ENCODE measurements at places on chromosomes 11 and 22.

GRCh38 chr11:125348141-125348651, 147.9 kb downstream of the FEZ1 start:
- no peak for DNase-seq

DNA sequence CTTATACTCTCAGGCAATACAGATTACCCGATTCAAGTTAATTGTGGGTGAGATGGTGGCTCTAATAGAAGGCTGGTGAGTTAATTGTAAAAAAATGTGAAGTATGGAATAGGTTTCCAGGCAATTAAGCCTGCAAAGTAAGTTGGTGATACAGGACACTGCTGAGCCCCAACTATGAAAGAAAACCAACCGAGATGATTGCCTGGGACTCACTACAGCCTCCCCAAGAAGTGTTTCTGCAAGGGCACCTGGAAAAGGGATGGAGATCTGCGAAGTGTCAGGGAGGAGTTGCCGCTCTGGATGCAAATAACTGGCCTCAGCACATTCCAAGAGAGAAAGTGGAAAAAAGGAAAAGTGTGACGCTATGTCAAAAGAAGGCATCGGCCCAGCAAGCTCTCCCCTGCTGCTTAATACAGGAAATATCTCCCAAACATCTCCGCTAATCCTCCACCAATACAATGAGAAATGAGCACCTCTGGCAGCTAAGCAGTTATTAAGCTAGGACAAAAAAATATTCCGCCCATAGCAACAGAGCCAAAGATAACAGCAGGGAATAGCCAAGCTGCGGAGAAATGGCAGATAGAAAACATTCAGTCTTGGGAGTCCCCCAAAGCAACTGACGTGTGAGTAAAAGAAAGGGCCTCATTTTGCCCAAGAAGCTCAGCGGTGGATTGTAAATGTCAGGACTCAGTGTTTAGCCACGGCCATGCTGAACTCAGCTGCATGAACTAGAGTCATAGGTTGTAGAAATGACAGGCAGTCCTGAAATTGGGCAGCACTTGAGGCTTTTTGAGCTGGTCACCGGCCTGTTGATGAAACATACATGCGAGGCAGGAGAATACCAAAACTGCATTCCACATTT, 133.7 kb downstream of the SNX19 start:
- DNase-seq = no peak

DNA sequence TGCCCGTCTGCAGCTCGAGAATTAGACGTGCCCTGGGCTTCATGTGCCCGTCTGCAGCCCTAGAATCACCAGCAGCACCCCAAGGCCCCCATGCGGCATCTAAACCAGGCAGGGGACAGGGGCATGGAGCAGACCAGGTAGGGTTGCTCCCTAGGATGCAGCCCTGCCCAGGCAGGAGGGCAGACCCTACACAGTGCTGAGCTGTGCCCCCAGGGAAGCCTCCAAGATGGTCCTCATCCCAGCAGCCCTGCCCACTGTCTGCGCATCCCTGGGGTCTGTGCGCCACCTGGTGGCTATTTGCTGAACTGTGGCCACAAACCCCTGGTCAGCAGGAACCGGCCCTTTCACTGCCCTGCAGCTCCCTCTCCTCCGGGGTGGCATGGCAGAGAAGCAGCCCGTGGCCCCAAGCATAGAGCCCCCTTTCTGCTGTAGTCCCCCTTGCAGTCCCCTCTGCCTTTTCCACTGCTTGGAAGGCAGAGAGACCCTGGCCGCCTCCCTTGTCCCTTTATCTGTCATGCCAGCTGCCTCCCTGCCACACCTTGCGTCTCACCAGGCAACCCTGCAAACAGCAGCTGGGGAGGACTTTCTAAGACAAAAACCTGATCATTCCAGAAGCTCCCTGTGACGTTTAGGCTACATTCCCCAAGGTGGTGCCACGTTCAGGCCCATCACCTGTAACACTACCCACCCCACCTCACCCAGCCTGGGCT, 86.6 kb downstream of the KCNQ1 start:
- peak; percentile 39 for DNase-seq

DNA sequence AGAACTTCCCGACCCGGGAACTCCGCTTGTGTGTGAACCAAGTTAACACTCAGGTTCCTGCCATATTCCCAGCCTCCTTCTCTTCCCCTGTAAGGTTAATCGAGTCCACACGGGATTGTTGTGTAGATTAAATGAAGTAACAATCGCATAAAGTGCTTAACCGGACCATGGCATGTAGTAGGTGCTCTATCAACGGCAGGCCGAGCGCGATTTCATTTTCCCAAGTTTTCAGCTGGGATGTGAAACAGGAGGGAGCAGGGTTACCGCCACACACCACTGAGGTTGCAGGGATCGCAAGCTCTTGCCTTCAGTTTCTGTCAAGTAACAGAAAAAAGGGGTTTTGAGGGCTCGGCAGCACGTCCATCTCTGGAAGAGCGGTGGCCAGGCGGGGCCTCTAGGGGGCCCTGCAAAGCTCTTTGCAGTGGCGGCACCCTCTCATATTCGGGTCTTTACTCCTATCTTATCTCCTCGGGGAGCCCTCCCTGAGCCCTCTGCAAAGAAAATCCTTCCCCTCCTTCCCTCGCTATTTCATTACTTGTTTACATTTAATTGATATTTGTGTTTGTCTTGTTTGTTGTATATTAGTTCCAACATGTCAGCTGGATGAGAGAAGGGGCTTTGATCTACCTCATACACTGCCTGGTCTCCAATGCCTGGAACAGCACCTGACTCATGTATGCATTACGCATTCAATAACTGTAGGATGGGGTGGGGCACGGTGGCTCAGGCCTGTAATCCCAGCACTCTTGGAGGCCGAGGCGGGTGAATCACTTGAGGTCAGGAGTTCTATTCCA, 816 bp upstream of the PLEKHA7 start:
- DNase-seq = no peak

DNA sequence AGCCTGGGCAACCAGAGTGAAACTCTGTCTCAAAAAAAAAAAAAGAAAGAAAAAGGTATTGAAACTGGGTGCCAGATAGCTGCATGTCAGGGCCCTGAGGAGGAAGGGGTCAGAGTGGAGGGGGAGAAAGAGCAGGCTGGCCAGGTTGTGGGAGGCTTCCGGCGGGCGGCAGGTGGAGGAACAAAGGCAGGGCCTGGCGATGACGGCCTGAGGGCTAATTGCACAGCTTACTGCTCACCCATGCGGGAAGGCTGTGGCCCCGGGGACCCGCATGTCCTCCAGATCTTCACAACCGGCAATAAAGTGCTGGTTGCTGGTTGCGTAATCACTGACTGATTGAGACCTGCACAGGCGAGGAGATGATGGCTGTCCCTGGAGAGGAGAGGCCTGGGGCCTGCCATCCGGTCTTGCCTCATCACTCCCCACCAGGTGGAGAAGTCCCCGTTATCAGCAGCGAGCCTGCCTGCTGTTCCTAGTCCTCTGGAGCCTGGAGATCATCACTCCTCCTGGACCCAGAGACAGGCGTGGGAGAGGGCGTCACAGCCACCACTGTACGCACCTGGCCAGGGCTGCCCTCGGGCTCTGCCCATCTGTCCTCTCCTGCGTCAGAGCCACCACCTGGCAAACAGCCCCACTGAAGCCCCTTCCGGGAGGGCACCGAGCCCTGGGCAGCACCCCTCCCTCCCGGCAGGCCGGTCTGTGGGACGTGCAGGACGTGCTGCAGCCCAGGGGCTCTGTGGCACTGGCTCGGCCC, 18.7 kb downstream of the H19 start:
- DNase-seq = no peak

GRCh38 chr11:35214792-35215193, 75.8 kb downstream of the CD44 start:
- peak; percentile 43 for DNase-seq

GRCh38 chr11:101844608-101845007, 70.2 kb upstream of the CEP126 start:
- DNase-seq = no peak

DNA sequence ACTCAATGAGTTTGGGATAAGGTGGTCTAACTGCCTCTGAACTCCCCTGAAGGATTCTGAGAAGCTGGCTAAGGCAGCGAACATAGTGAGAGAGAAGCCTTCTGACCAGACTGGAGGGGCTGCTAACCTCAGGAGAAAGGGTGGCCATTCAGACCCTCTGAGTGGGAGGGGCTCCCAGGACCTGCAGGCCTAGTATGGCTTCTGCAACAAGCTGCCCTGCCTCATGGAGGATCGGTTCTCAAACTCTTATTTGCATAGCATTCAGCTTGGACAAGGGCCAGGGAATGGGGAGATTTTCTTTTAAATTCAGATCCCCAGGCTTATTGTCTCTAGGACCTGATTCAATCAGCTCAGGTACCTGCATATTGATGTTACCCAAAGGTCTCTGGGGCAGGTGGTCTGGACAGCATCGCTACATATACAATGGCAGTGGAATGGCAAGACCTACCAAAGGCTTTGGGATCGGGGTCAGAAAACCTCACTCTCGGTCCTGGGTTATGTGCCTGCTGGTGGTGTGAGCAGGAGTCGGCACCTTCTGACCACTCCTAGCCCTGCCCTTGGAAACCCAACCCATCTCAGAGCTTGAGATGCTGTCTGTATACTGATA, 599.1 kb downstream of the BRD1 start:
- no peak for DNase-seq

GRCh38 chr11:129569007-129569406, 193.4 kb downstream of the BARX2 start:
- no peak for DNase-seq

GRCh38 chr11:94705891-94706615, 62.1 kb upstream of the AMOTL1 start:
- no peak for DNase-seq

DNA sequence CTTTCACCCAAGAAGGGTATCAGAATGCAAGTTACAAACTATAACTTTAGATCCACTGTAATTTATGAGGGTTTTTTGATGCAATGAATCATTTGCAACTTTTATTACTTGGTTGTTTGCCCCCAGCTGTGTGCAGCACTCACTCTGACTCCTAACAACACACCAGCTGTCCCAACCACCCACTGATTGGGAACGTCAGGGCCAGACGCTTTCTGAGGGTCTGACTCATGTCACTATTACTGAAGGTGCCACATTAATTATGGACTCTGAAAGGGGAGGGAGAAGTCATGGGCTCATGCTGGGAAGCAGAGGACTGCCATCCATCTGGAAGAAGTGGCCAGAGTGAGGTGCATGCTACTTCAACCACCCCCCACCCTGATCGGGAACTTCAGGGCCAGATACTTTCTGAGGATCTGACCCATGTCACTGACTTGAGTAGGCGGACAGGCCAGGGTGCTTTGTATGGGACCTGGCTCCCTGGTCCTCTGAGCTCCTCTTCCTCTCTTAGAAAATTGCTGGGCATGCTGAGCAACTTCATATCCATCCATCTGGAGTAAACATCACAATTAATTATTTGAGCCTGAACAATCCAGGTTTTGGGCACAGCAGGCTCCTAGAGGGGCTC, 44.9 kb upstream of the DRD2 start:
- DNase-seq = no peak

- no peak for DNase-seq
Measured at GRCh38 chr11:19868281-19868821, 155.7 kb downstream of the NAV2 start.

DNA sequence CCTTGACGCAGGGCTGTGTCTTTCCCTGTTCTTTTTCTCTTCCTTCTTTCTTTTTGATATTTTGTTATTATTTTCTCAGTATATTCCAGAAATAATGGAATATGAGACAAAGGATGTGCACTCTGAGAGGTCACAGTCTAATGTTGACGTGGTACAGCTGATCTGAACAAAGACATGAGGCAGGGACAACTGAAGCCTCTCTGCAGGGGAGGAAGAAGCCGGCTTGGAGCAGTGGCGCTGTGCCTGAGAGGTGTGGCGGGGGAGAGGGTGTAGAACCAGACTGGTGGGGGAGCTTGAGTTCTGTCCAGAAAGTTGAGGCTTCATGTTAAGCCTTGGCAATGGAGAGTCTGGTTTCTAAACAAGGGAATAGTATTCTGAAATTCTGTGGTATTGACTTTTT, 34.7 kb downstream of the ADAMTS15 start:
- DNase-seq = no peak

- no peak for DNase-seq
Measured at GRCh38 chr22:44337678-44338004, 24.9 kb upstream of the SHISAL1 start.

DNA sequence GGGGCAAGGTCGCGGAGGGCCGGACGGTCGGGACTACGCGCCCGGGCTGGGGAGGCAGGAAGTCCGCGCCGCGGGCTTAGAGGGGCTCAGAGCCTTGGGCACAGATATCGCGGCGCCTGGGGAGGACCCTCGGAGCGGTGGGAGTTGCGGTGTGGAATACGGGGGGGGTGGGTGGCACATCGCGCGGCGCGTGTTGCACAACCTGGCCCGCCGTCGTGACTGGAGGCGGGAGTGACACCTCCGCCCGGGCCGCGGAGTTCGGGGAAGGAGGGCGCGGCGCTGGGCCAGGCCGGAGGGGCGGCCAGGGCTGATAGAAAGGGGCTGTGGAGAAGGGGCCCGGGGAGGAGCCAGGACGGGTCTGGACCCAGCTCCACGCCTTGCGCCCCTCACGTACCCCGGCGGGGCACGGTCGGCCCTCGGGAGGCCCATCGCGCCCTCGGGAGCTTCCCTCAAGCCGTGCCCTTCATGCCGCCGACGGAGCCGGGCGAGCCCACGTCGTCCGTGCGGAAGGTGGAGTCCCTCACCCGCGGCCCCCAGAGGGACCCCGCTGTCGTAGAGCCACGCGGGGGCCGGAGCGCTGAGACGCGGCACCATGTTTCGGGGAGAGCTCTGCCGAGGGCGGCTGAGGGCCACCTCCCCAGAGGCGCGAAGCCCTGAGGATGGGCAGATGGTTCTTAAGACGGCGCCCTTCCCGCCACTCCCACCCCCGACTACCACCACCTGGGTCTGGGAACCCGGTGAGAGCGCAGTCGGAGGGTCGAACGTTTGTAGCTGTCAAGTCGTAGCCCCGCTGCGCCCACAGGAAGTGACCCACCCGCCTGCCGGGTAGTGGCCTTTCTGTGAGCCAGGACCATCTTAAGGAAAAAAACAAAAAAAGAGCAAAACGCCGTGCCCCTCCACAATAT, 729 bp downstream of the IL17RA start:
- DNase-seq = no peak

GRCh38 chr22:29049655-29050263, 11.9 kb downstream of the C22orf31 start:
- no peak for DNase-seq

- no peak for DNase-seq
Measured at GRCh38 chr11:46458491-46458890, 66.9 kb upstream of the CHRM4 start.

GRCh38 chr11:19025481-19026406, 34.8 kb downstream of the MRGPRX2 start:
- no peak for DNase-seq

DNA sequence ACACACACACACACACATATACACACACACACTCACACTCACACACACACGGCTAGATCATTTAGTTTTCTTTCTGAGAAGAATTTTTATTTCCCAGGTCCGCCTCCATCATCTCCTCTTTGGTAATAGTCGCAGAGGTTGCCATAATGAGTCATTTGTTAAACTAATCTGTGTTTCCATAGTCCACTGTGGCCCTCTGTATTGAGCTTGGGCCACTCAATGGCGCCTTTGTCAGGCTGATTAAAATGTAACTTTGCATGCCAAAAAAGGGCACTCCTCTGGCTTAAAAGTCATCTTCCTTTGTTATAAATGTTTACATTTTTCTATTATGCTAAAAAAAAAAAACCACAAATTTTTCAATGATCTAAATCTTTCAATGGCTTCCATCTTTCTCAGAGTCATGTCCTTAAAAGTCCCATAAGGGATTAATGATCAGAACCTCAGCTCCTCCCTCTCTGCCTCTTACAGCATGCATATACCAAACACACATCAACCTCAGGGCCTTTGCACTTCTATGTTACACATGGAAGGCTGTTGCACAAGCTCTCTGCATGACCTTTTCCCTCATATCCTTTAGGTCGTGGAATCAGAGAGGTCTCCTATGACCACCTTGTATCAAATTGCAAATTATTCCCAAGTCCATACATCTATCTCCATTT, 35.3 kb downstream of the EHF start:
- no peak for DNase-seq

- peak; percentile 35 for DNase-seq
Measured at GRCh38 chr11:118290923-118291322, 13.6 kb upstream of the CD3E start.

All from stimulated activated CD4-positive, alpha-beta T cell treated with anti-CD3 and anti-CD28 coated beads, Interleukin-15, amount 100 ng/mL, for 48 hours (primary cell).